NCI-H2029 treated with DMSO at 0.1 percent for 48 hours (cell line): ENCODE measurements at places on chromosomes 1 and 21.

DNA sequence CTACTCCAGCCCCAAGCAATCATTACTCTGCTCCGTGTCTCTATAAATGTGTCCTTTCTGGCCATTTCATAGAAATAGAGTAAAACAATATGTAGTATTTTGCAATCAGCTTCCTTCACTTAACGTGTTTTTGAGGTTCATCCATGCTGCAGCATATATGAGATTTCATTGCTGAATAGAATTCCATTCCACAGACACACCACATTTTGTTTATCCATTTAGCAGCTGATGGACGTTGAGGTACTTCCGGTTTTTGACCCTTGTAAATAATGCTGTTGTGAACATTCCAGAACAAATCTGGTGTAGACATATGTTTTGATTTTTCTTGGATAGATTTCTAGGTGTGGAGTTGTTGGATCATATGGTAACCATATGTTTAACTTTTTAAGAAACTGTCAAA, 30.7 kb downstream of the ADAM30 start:
- DNase-seq: no peak

DNA sequence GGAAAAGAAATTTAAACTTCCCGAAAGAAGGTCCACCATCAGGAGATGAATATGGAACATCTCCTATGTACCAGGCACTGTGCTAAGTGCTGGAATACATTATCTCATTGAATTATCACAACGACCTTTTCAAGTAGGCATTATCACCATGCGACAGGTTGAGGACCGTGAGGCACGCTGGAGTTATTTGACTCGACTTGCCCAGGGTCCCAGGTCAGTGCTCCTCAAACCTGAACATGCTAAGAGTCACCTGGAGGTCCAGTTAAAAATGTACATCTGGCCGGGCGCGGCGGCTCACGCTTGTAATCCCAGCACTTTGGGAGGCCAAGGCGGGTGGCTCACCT, 15.9 kb upstream of the AGTRAP start:
- DNase-seq: no peak

GRCh38 chr1:24635195-24635843, 7.8 kb upstream of the SRRM1 start:
- DNase-seq: peak; percentile 90

DNA sequence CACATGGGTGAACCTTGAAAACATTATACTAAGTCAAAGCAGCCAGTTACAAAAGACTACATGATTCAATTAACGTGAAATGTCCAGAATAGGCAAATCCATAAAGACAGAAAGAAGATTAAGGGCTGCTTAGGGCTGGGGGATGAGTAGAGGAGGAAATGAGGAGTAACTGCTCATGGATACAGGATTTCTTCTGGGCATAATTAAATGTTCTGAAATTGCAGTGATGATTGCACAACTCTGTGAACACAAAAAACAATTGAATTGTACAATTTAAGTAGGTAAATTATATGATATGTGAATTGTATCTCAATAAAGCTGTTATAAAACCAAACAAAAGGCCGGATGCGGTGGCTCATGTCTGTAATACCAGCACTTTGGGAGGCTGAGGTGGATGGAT, 52.2 kb downstream of the RERE start:
- no peak for DNase-seq

DNA sequence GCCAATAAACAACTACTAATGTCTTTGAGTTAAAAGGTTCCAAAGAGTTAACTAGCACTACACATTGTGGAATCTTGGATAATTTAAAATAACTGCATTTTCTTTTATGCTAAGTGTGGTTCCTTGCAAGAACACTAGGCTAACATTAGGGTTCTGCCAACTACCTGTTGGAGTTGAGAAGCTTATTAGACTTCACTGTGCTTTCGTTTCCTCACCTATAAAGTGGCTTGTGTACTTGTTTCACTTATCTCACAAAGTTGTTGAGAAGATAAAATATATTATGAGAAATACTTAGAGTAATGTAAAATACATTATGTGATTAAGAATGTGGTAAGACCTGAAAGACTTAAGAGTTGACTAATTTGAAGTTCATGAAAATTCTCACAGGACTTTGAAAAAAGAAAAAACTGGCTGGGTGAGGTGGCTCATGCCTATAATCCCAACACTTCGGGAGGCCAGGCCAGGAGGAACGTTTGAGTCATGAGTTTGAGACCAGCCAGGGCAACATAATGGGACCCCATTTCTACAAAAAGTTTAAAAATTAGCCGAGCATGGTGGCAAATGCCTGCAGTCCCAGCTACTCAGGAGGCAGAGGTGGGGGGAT, 5.6 kb upstream of the RRAGC start:
- no peak for DNase-seq

DNA sequence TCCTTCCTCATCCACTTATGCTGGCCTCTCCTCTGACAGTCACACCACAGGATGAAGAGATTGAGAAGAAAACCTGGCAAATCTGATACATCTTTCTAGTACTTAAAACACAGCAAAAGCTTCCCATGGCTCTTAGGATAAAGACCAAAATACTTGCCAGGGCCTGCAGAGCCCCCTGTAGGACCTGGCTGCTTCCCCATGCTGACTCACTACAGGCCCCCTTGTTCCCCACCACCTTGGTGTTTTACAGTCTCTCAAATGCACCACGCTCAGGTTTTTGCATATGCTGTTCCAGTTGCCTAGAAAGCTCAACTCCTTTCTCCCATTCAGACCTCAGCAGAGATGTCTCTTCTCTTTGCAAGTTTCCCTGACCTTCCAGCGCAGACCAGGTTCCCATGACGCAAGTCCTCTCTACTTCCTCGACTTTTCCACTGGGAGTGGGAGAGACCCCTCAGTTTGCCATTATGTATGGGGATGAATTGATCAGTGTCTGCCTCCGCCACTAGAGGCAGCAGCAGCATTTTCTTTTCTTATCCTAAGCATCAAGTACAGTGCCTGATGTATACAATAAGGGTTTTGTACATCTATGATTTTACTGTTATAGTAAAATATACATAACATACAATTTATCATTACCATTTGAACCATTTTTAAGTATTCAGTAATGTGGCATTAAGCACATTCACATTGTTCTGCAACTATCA, 113.8 kb upstream of the C8B start:
- no peak for DNase-seq

GRCh38 chr1:212463565-212464285, 31.0 kb downstream of the NENF start:
- DNase-seq: no peak

GRCh38 chr1:4425892-4426291, 228.5 kb upstream of the AJAP1 start:
- DNase-seq: no peak

DNA sequence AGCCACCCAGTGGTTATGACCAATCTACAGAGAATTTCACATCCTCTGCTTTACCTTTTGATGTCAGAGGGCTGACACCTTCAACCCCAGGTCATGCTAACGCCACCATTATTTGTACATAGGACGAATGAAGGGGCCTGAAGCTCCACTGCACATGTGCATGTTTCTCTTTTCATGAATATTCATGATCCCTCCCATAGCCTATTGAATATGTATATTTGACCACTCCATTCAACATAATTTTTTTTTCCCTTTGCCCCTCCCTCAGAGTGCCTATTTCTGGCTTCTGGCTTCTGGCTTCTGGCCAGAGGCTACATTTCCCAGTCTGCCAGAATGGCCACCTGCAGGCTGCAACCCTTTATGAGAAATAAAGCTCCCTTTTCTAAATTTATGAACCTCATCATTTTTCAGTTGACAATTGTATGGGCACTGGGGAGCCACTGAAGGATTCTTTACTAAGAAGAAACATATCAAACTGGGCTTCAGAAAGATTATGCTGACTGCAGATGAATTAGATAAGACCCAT, 406.7 kb downstream of the SIPA1L2 start:
- peak; percentile 13 for DNase-seq

- DNase-seq: no peak
These were observed 9.3 kb downstream of the ATP1A2 start for GRCh38 chr1:160124705-160125478.

GRCh38 chr1:168466092-168466713, 77.6 kb downstream of the XCL2 start:
- DNase-seq: peak; percentile 47
